ENCODE measurements at places on chromosomes 2 and 18. TPM values are rescaled to one million over a fixed set of nuclear protein-coding genes. Genes with fewer than 3 reads are reported as not detected.

The IL37 gene
- polyA plus RNA-seq: 0.26 TPM

- DNase-seq: no peak
Measured at GRCh38 chr2:5125017-5125730, 567.0 kb upstream of the SOX11 start.

The SLC9A4 gene
- 0.06 TPM for polyA plus RNA-seq

GRCh38 chr2:119435081-119435952 lies 3.7 kb downstream of the TMEM37 start:
- DNase-seq: no peak

DNA sequence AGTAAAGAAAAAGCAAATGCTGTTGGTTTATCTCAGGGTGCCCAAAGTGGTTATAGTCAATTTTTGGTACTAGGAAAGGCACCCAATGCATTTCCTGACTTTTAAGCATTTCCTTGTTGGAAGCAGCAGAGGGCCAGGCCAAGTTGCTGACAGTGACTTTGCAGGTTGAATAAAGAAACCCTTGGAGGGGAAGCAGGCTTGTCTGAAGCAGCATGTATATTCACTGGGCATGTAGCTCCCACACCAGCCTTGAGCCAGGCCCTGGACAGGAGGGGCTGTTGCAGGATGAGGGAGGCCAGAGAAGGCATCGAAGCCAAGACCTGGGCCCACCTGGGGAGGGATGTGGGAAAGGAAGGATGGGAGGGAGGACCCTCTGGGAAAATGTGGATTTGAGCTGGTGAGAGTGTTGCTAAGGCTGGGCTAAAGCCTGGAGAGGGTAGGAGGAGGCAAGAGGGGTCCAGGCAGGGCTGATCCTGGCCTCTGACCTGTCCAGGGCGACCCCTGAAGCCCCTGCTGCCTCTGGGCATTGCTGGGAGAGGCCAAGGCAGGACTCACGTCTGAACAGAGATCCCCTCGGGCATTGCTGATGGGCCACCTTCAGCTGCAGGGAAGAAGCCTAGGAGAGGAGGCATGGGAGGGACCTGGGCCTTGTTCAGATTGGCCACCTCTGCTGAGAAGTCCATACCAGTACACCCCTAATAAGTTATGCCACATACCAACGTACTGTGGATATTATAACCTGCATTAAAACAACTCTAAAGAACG lies 79.6 kb downstream of the STPG4 start:
- no peak for DNase-seq

The EGR4 gene
- not detected for polyA plus RNA-seq

- DNase-seq: no peak
Measured at GRCh38 chr2:196242131-196242620, 70.8 kb upstream of the STK17B start.

The TRIM43 gene
- polyA plus RNA-seq: not detected

DNA sequence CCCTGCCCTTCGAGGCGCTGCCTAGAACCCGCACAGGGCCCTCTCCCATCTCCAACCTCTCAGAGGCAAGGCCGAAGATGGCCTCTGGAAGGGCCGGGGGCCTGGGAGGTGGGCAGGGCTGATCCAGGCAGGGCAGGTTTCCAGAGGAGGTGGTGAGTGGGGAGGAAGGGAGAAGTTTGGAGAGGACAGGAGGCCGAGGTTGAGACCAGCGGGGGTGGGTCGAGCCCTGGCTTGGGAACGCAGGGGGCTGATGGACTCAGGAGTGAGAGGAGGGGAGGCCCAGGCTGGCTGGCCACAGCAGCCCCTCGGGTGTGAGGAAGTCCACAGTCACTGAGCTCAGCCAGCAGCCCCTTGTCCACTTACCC lies 10.5 kb downstream of the CAPN10 start:
- no peak for DNase-seq

The CAPN14 gene
- polyA plus RNA-seq: 0.32 TPM

- DNase-seq: no peak
Measured at GRCh38 chr2:125224830-125225229, 1199.7 kb downstream of the CNTNAP5 start.

The RAD51AP2 gene
- polyA plus RNA-seq: 0.85 TPM

- DNase-seq: peak; percentile 4
Measured at GRCh38 chr2:95272299-95272751, 1.9 kb upstream of the PROM2 start.

DNA sequence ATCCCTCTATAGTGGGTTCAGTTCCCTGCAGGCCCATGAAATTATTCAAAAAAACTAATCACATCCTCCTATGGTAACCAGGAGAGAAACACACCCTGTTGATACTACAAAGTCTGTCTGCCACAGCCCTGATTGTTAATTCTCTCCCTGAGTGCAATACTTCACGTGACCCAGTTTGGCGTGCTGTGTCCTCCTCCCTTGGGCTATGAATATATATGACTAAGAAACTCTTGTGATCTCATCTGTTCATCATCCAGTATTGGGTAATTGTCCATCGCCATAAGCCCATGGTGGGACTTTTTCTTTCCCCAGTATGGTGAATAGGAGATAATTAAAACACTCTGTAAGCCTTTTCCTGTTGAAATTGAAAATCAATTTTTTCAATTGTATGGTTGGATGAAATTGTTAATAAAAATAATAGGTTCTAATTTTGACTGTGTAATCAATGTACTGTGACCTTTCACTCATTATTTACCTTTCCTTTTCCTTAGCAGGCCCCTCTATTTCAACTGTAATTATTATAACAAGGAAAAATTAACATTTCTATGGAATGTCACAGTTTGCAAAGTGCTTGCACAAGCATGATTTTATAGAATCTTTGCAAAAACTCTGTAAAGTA lies 1822.6 kb downstream of the SUCLG1 start:
- DNase-seq: no peak

GRCh38 chr2:157179324-157180105 lies 78.0 kb upstream of the GALNT5 start:
- no peak for DNase-seq

The SERPINB10 gene
- polyA plus RNA-seq: 0.30 TPM

- DNase-seq: no peak
Measured at GRCh38 chr2:140851258-140851981, 1279.4 kb downstream of the LRP1B start.

- no peak for DNase-seq
Measured at GRCh38 chr2:208064220-208064961, 39.1 kb upstream of the PLEKHM3 start.

The ZNF396 gene
- 3.3 TPM for polyA plus RNA-seq
